ENCODE measurements at places on chromosomes 12 and 14. TPM values are rescaled to one million over a fixed set of nuclear protein-coding genes. Genes with fewer than 3 reads are reported as not detected.
A peak's percentile ranks its signal among the peaks of the same experiment; 100 is the strongest.

- peak; percentile 13 for DNase-seq
Measured at GRCh38 chr12:50505675-50506530, 1.1 kb downstream of the DIP2B start.

- DNase-seq = no peak
Measured at GRCh38 chr12:128911861-128912260, 58.6 kb downstream of the GLT1D1 start.

DNA sequence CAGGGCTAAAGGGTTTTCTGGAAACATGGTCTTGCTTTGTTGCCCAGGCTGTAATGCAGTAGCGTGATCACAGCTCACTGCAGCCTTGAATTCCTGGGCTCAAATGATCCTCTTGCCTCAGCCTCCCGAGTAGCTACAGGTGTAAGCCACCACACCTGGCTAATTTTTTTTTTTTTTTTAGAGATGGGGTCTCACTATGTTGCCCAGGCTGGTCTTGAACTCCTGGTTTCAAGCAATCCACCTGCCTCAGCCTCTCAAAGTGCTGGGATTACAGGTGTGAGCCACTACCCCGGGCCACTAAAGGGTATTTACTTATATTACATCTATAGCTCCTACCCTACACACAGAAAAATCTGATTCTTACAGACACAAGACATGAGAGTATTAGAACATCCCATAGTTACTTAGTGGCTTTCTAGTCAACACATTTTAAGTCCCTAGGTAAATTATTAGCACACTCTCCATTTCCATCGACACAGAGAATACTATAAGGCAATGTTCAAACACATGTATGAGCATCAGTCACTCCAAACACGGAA lies 6.2 kb upstream of the DCAF11 start:
- DNase-seq = no peak

- DNase-seq = no peak
Measured at GRCh38 chr12:59070322-59070933, 150.1 kb upstream of the LRIG3 start.

DNA sequence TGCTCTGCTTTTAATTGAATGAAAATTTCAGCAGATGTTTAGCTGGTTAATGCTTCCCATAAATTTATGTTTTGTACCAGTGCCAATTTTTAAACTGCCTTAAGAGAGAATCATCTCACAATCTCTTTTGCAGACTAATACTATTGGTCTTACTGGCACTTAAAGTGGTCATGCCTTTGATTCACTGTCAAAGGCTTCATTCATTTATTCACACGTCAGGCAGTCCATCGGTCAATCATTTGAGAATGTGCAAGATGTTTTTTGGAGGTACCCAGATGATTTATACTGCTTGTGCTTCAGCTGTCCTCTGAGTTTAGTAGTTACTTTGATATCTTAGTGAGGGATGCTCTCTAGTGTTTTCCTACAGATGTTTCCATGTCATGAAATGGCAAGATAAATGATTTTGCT lies 83.4 kb downstream of the NAV3 start:
- DNase-seq = no peak

GRCh38 chr14:95273001-95273978 lies 46.4 kb downstream of the CLMN start:
- no peak for DNase-seq

Gene FRS2
- 11.7 TPM for total RNA-seq

Gene FERMT2
- total RNA-seq = 60.8 TPM

Gene ADGRD1
- 0.03 TPM for total RNA-seq
